Hematopoietic multipotent progenitor cell treated with erythropoietin and hydrocortisone succinate and interleukin-3 and kit ligand, for 6 days (in vitro differentiated cells): ENCODE measurements at places on chromosomes 12 and 14.

DNA sequence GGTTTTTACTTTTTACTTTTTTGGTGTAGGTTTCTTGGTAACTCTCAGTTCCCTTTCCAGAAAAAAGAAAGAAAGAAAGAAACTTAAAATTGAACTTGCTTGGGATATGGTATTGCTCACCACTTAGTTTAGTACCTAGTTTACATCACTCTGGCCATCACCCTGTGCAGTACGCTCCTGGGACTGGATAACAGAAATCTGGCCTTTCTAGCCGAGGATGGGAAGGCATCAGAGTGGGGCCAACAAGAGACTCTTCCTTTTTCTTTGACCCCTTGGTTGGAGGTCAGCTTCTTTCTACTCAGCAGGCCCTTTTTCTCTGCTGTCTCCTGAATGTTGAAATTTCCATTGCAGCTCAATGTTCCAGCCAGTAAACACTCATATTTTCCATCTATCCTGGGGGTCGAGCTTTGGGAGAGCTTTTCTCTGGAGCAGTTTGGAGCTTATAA, 156.6 kb downstream of the TGFB3 start:
- no peak for DNase-seq

GRCh38 chr12:119115296-119115905, 63.3 kb upstream of the HSPB8 start:
- peak; percentile 74 for DNase-seq

DNA sequence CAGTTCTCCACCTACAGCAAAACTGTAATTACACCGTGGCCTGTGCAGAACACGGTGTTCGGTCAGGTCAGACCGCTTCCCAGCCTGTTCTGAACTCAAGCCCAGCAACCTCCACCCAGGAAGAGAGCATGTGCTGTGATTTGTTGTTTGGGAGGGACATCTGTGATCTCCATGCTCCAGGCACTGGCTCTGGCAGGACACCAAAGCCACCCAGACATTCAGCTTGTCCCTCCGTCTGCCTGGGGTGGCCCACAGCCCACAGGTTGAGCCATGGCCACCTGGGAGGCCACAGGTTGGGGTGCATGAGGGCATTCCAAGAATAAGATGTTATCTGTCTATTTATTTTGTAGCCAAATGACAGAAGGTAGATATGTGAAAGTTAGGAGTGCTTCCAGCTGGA, 1091.1 kb downstream of the VRK1 start:
- DNase-seq = no peak

DNA sequence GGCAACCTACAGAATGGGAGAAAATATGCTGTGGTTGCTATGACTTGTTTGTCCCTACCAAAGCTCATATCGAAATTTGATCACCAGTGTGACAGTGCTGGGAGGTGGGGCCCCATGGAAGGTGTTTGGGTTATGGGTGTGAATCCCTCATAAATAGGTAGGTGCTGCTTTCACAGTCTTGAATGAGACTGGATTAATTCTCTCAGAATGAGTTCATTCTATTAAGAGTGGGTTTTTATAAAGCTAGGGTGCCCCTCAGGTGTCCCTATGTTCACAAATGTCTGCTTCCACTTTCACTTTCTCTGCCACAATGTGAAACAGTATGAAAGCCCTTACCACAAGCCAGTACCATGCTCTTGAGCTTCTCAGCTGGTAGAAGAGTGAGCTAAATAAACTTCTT, 133.5 kb downstream of the CPNE8 start:
- peak; percentile 58 for DNase-seq

DNA sequence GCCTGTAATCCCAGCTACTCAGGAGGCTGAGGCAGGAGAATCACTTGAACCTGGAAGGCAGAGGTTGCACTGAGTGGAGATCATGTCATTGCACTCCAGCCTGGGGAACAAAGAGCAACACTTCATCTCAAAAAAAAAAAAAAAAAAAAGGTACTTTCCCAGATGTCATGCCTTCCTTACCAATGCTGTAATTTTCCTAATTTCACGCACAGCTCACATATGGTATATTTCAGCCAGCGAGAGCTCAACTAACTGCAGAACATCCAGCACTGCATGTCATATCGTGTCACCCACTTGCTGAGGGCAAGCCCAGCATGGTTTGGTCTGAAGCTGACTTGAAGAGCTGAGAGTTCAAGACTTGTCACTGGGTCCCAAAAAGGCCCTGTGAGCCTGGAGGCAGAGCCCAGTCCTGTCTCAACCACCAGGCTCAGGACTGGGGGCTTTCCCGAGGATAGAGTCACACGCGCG, 29.0 kb downstream of the NFKBIA start:
- DNase-seq = no peak

GRCh38 chr12:41684997-41685396, 459.7 kb downstream of the GXYLT1 start:
- DNase-seq = no peak

DNA sequence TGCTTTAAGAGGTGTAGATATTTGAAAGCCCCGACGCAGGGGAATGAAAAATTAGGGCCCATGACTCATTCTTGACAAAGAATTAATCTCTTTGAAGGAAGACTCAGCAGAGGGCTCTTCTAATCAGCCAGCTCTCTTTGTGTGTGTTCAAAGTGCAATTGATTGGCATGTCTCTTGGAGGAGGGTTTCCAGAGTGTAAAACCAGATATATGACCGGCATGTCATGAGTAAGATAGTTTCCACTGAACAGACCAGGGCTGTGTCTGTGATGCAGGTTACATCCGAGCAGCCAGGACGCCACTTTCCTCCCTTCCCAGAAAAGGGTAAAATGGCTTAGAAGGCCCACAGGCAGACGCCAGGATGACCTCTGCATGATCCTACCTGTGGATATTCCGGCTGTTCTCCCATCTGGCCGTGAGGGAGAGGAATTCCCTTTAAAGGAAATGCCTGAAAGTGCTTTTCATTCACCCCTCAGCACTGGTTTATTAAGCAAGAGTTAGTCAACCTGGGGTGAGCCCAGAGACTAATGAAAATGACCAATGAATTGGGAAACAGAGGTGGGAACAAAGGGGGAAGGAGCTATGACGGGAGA, 7.2 kb upstream of the KRT75 start:
- DNase-seq = no peak

DNA sequence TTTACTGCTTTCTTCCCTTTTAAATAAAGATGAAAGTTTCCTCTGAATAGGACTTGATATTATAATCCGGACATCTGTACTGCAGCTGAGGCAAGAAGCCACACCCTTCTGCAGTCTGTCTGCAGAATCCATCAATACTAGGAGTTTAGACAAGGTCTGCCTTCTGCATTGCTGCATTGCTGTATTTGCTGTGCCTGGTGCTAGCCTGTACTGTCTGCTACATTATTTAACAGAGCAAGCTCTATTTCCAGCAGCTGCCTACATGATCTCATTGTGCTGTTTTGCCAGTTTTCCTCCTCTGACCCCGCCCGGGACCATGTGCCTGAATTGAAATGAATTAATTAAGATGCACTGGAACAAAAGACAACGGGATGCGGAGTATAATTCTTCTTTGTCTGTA, 1.7 kb downstream of the TUBA1A start:
- peak; percentile 15 for DNase-seq

- DNase-seq = no peak
Measured at GRCh38 chr12:102685841-102686240, 205.5 kb upstream of the IGF1 start.

DNA sequence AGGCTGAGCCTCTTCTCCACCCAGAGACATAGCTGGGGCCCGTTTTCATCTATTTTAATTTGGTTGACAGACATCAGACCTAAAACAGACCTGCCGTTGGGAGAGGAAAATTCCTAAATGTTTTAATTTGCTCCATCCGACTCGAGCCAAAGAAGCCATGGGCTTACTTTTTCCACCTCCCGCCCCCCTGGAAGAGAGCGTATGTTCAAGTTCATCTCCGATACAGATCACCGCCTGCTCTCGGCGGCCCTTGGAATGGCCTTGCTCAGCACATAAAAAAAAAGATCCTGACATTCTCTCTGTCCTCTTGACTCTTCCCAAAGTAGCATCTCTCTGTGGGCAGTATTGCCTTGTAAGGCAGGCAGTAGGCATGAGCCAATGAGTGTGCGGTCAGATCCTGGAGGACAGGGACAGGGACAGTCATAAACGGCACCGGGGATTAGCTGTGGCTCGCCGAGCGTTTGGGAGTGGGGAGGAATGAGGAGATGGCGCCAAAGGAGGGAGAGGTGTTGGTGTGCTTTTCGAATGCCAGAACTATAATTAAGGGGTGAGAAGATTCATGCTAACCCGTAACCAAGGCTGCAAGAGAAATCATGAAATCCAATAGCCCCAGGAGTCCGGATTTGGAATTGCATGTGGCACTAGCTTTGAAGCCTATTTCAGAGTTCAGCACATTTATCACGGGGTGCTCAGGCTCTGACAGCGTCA, 47.9 kb upstream of the MEG3 start:
- no peak for DNase-seq

DNA sequence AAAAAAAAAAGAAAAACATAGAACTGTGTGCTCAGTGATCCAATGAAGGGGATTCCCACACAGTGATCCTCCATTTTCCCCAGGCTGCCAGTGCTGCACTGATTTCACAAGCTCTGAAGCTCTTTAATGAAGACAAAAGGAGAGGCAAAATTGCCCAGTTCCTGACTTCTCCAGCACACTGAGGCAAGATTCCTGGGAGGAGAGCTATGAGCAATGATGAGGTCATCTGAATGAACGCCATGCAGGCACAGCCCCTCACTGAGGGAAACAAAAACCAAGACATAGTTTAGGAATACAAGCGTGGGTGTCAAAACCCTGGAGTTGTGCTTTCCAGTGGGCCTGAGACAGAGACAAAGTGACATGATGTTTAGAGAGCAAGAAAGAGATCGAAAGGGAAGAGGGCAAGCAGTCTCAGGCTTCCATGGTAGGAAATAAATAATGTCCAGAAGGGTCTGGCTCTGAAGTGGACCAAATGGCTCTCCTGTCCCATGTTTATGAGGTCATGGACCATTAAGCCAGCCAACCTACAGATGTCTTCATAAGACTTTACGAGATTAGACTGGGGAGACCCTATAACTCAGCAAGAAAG, 40.9 kb upstream of the SMUG1 start:
- DNase-seq = no peak

- no peak for DNase-seq
Measured at GRCh38 chr14:89256951-89257350, 160.1 kb downstream of the FOXN3 start.

DNA sequence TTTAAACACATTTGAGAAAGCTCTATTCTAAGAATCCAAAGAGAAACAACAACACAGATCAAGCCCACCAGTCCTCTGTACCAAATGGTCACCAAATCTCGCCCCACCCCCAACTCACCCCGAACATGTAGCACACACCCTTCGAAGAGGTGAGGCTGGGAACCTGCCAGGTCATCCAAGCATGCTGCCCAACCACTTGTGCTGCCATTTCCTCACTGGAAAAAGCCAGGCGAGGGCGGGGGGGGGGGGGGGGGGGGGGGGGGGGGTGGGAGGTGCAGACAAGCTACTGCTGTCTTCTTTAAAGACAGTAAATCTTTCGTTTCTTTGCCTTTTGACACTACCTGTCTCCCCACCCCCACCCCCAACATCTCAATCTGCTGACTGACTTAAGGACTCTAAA, 59.9 kb downstream of the SETD3 start:
- DNase-seq = no peak

DNA sequence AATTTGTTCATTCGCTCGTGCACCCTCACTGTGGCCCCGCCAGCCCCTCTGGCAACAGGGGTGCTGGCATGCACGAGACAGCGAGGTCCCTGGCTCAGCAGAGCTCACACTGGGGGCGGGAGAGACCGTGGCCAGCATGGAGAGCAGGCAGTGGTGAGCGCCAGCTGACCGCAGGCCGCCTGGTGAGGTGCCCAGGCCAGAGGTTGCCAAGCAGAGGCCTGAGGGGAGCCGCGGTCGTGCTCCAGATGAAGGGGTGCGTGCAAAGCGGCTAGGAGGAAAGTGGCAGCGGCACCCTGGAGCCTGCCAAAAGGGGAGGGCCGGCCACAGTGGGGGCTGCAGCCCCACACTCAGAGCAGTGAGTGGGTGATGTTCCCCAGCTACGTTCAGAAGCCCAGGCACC, 56.1 kb downstream of the CDC42BPB start:
- DNase-seq = no peak

DNA sequence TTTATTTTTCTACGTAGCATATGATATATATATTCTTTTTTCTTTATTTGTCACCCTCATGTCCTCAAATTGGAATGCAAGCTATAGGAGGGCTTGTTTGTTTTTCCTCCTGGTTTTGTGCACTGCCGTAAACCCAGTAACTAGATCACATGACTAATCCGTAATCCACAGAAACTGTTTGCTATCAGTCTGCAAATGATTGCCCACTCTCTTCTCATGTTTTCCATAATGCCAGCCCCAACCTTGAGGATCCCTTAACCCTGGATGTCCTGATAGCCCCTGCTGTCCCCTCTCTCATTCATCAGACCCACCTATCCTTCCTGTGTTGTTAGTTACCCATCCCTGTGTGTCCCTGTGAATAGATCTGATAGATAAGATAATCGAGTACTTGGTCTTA, 94.0 kb downstream of the TSPAN9 start:
- no peak for DNase-seq

DNA sequence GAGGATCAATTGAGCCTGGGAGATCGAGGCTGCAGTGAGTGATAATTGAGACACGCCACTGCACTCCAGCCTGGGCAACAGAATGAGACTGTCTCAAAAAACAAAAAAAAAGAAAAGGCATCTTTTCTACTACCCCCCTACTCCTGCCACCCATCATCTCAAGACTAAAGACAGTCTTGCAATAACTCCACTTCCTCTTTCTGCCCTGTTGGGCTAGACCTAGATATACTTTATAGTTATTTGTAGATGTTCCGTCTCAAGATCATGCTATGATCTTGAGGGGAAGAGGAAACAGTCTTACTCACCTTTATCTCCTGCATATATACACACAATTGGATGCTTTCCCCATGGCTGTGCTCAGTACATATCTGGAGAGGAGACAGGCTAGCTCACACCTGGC, 12.1 kb upstream of the ESPL1 start:
- peak; percentile 74 for DNase-seq

- no peak for DNase-seq
Measured at GRCh38 chr14:22320362-22320750, 268.7 kb downstream of the DAD1 start.

DNA sequence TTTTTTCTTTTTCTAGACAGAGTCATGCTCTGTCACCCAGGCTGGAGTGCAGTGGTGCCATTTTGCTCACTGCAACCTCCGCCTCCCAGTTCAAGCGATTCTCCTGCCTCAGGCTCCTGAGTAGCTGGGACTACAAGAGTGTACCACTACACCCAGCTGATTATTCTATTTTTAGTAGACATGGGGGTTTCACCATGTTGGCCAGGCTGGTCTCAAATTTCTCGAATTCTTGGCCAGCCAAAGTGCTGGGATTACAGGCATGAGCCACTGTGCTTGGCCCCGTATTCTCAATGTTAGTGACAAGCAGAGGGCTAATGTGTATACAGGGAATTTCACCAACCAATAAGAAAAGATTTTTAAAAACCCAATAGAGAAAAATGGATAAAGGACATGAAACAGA, 8.4 kb downstream of the PLBD2 start:
- no peak for DNase-seq

GRCh38 chr14:55254581-55254980, 16.6 kb upstream of the FBXO34 start:
- DNase-seq = no peak

DNA sequence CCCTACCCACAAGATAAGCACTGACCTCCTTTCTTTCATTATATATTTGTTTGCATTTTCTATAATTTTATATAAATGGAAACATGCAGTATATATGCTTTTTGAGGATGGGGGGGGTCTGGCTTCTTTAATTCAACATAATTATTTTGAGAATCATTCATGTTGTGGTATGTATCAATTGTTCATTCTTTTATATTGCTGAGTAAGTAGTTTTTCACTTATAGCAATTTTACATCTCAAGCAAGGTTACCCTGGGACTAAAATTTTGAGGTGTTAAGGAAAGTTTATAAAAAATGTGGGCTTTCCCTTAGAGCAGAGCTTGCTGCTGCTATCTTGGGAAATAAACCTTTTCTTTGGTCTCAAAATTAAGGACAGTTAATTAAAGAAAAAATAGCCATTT, 89.9 kb upstream of the EGLN3 start:
- DNase-seq = no peak
